Stimulated activated CD8-positive, alpha-beta memory T cell treated with anti-CD3 and anti-CD28 coated beads, Interleukin-15, amount 100 ng/mL, for 1 hour (primary cell): ENCODE measurements at places on chromosomes 1 and 21.

GRCh38 chr1:32372149-32372756, 9.9 kb downstream of the TSSK3 start:
- DNase-seq = no peak

DNA sequence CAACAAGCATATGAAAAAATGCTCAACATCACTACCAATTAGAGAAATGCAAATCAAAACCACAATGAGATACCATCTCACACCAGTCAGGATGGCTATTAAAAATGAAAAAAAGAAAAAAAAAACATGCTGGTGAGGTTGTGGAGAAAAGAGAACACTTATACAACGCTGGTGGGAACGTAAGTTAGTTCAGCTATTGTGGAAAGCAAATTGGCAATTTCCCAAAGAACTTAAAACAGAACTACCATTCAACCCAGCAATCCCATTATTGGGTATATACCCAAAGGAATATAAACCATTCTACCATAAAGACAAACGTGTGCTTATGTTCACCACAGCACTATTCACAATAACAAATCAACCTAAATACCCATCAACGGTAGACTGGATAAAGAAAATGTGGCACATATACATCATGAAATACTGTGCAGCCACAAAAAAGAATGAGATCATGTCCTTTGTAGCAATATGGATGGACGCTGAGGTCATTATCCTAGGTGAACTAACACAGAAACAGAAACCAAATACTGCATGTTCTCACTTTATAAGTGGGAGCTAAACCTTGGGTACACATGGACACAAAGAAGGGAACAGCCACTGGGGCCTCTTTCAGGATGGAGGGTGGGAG, 49.5 kb downstream of the LYST start:
- DNase-seq = no peak

DNA sequence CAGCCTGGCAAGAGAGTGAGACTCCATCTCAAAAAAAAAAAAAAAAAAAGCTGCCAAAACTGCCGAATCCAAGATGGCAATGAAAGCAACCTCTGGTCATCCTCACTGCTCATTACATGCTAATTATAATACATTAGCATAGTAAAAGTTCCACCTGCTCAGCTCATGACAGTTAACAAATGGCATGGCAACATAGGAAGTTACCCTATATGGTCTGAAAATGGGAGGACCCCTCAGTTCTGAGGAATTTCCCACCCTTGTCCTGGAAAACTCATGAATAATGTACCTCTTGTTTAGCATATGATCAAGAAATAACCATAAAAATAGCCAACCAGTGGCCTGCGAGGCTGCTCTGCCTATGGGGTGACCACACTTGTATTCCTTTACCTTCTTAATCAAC, 93.1 kb upstream of the PGBD5 start:
- DNase-seq = no peak

GRCh38 chr1:89953131-89953626, 41.7 kb upstream of the ZNF326 start:
- DNase-seq = no peak

DNA sequence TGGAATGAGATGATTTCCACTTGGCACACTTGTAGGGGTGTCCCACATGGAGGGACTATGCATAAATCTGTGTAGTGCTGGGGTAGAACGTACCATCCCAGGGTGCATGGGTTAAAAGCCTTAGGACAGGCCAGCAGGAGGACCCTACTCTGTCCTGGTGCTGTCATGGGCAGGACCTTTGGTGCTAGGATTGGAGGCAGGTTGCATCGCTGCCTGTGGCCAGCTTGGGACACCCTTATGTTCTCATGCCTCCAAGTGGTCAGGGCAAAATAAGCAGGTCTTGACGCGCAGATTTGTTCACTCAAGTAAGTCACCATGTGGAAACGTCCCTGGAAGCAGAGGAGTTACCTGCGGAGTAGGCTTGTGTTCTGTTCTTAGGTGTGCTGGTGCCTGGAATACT, 49.5 kb upstream of the RAB3GAP2 start:
- DNase-seq = no peak

GRCh38 chr1:159214149-159214760, 9.6 kb downstream of the ACKR1 start:
- no peak for DNase-seq

DNA sequence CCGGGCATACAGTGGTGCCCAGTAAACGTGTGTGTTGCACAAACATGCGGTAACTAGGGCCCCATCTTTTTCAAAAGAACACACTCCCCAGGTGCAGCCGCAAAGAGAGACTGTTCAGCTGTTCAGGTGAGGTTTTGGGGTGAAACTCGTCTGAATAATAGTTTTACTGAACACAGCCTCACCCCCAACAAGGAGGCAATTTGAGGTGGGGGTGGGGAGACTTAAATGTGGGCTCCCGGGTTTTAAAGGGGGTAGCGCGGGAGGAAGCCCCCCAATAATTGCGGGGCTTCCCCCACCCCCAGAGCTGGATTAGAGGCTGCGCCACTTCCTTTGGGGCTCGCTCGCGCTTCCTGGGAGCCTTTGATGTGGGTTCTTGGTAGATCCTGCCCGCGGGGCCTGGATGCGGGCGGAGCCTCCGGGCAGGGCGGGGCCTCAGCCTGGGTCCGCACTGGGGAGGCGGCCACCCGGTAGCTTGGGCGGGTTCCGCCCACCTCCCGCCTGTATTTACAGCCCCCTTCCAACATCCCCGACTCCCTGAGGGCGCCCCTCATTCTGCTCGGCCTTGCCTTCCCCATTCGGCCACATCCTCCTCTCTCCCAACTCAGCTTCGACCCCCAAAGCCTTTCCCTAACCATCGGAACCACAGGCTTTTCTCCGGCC, 6.4 kb upstream of the EPHA2 start:
- DNase-seq = peak; percentile 17

GRCh38 chr1:236168716-236169429, 26.5 kb downstream of the GPR137B start:
- DNase-seq = no peak

DNA sequence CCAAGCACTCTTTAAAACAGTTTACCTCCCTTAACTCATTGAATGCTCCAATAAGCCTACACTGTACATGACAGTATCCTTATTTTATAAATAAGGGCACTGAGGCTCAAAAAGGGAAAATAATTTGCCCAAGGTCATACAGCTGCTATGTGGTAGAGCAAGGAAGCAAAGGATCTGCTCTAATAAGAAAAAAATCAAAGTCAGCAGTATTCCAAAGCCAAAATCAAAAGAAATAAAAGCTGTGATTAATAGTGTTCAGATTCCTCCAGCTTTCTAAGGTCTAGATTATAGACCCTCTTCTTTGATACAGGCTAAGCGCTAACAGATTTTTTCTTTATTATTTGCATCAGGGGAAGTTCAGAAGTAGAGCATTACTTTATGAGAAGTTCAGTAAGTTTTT, 39.3 kb downstream of the IL12RB2 start:
- DNase-seq = no peak

DNA sequence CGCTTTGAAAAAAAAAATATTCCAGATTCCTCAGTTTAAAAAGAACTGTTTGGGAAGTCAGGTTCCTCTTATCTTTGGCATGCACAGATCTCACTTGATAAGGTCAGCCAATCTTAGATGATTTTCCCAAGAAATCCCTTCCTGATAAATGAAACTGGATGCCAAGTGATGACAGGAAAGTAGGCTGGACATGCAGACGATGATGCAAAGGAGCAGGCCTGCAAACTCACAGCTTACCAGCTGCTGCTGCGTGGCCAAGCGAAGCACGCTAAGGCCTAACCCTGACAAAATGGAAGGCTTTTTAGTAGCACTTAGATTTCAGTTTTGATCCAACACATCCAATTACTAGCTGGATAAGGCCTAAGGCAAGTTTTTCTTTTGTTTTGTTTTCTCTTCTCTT, 10.1 kb downstream of the TADA1 start:
- DNase-seq = no peak

DNA sequence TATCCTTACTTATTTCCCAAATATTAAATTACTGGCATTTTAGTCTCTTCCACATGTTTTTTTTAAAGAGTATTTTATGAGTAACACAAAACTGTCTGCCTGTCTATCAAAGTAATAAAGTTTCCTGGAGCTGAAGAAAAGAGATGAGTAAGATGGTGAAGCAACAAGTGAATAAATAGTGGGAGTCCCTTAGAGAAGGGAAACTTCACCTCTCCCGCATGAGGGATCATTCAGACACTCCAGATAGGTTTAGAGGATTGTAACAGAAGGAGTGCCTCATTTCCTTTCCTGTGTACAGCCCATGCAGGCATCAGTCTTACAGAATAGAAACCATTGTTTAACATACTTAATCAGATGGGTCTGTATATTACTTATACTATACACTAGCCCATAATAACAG, 205.7 kb downstream of the USP25 start:
- DNase-seq = no peak

GRCh38 chr1:29162025-29162424, 19.7 kb downstream of the SRSF4 start:
- DNase-seq = no peak

DNA sequence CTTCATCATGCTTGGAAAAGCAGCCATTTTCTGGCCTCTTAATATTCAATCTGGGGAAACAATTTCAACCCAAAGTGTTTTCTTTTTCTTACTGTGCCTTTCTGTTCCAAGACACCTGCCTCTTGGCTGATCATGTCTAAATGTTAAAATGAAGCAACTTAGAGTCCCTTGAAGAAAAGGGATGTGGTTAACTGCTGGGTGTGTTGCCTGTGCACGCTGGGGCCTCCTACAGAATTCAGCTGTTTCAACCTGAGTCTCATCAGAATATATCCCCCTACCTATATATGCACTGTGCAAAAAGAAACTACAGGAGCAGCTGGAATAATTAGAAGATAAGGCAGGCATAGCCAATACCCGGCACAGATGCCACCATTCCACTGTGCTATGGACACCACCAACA, 222.0 kb downstream of the OMA1 start:
- no peak for DNase-seq

DNA sequence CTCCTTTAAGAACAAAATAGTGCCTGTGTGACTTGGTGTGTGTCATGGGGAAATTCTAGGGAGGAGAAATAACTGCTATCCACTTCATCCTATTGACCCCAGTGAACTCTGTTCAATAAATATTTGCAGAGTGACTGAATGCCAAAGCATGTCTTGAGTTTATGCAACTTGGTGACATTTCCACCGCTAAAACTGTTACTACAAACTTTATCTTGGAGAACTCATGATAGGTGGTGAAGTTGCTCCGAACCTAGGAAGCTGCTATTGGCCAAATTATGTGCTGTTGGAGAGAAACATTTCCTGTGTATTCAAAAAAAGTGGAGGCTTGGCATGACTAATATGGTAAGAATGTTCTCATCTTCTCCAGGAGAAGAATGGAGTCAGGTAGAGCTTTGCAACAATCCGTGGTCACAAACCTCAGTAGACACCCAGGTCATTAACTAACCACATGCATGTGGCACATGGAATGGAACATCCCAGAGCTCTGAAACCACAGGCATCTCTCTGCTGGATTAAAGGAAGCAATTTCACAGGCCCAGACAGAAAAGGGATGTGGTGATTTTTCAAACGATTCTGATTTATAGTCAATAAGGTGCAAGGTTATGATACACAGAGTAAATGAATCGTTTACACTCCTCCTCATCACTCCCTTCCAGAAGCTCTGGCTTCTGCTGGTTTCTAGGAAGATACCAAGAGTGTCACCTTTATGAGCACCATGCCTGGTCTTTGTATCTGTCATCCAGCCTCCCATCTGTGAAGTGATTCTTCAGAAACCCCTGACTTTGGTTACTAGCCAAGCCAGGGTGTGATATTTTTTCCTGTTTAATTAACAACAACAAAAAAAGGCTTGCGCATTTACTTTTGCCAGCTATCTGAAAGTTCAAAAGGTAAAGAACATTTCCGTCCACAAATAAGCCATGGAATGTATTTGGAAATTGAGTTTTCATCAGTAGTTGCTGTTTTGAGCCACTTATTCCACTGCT, 361.1 kb downstream of the TGFB2 start:
- DNase-seq = no peak

- DNase-seq = no peak
Observed at GRCh38 chr1:157084720-157085119, 14.9 kb downstream of the ETV3L start.

GRCh38 chr1:56098946-56099345, 480.4 kb downstream of the PLPP3 start:
- no peak for DNase-seq

DNA sequence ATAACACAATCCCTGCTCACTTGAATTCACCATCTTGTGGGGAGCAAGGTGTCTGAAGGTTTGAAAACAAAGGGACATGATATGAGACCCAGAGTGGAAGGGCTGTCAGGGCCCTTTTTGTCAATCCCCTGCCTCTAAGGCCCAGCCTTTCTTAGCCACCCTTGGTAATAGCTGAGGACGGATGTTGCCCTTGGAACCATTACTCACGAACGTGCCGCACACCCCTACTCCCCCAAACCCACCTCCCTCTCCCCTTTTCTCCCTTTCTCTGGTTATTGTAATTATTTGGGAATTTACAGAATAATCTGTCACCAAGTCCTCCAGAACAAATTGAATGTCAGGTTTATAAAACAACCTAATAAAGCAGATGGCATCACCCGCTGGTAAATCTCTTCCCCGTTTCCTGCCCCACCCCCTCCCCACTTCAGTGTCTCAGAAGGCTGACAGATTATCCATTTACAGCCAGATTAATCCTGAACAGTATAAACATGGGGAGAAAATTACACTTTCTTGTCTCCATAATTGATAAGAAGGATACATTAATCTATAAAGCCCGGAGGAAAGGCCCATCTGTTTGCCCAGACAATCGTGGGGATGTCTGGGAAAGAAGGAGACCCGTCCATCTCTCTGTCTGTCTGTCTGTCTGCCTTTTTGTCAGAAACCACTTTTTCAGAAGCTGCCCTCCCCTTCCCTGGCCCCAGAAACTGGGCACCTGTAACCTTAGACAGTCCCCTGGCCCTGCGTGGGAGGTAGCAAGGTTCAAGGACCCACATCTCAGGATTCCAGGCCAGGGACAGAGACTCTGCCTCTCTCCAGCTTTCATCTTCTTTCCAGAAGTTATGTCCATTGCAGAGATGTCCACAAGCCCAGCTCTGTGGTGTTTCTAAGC, 60.6 kb upstream of the CD34 start:
- no peak for DNase-seq

GRCh38 chr1:66217021-66217420, 316.9 kb upstream of the SGIP1 start:
- DNase-seq = no peak

DNA sequence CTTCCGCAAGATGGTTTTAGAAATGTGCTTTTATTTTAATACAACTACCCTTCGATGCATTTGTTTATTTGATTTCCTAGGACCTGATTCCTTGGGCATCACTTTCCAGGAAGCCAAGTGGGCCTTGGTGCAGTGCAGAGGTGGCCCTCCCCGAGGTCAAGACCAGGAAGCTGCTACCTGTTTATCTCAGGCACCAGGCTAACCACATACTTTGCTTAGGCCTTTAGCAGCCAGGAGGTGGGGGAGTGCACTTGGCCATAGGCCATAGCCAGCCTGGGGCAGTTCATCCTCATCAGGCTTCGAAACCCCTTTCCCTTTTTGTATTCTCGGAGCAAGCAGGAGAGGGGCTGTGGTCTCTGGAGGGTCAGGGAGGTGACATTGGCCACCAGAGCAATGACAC, 45.4 kb downstream of the SMYD2 start:
- DNase-seq = no peak

- DNase-seq = no peak
Observed at GRCh38 chr1:218351391-218352074, 6.4 kb downstream of the TGFB2 start.

- DNase-seq = no peak
Observed at GRCh38 chr1:8976338-8976737, 30.7 kb downstream of the CA6 start.
